Naive thymus-derived CD8-positive, alpha-beta T cell (primary cell): ENCODE measurements at places on chromosomes 16 and 17. TPM values are rescaled to one million over a fixed set of nuclear protein-coding genes. Genes with fewer than 3 reads are reported as not detected.

The ITGAE gene
- 24.5 TPM for total RNA-seq

The NT5M gene
- 2.9 TPM for total RNA-seq

The NR1D1 gene
- total RNA-seq = 18.2 TPM

The KRTAP4-1 gene
- total RNA-seq = not detected
